ENCODE measurements at places on chromosomes 11 and 22.

DNA sequence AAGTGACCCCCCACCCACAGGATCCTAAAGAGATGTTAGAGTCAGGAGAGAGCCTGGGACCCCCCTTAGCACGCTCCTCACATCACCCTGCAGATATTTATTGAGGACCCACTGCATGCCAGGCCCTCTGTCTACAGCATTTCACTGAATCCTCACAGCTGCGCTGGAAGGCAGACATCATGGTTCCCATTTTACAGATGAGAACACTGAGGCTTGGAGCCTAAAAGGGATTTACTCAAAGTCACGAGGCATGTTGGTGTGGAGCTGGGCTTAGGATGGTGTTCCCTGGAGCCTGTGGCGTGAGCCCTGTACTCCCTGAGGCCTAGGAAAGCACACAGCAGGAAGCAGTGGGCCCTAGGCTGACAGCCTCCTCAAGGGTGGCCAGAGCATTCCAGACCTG, 39.2 kb upstream of the LRRC32 start:
- DNase-seq = no peak

DNA sequence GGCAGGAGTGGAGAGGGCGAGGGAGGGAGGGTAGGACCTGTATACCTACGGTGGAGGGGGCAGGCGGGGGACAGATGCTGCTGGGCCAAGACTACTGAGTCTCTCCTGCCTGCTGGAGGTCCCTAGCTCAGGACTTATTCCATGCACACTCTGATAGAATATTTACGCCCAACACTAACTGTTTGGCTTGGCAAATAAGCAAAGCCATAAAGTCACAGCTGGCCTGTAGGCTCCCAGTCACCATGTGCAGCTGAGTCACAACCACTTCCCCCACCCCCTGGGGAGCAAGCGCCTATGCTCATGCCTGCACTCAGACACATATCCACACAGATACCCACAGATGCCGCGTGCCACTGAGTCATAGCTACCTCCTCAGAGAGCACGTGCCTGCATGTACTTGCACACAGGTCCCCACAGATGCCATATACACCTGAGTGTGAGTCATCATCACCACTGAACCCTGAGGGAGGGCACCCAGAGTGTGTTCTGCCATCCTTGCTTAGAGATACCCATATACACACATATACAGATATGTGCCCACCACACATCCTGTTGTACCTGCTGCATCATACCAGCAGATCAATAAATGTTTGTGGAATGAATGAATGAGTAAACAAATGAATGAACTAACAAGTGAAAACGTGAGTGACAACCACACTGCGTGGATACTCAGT, 95.8 kb downstream of the SWAP70 start:
- DNase-seq = peak; percentile 100

DNA sequence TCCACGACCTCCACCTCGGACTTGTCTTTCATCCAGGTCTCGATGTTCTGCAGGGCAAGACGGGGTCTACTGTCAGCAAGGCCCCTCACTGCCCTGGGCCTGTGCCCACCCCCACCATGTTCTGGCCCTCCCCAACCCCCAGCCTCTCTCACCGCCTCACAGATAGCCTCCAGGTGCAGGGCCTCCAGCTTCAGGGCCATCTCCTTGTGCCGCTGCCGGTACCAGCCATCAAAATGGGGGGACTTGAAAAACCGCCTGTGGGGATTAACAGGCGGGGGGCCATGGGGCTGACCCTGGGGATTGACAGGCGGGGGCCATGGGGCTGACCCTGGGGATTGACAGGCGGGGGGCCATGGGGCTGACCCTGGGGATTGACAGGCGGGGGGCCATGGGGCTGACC, 4.9 kb upstream of the PLXNB2 start:
- DNase-seq = no peak

GRCh38 chr11:130689222-130689908, 226.9 kb downstream of the SNX19 start:
- no peak for DNase-seq

DNA sequence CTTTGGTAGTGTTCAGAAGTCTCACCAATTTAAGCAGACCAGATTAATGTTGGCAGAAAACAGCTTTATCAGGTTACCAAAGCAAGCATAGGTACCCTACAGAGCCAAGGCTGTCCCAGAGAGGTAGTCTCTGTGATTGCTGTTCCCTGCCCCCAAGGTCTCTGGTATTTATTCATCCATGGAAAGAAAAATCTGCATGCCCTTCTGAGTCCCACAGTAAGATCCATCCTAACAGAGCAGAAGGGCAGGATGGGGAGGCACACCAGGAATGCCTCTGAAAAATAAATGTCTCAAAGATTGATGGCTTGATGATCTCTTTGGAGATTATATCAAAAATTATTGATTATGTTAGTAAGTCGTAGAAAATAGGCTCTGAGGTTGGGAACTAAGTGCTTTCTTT, 122.8 kb downstream of the FAT3 start:
- DNase-seq = no peak

- DNase-seq = no peak
Observed at GRCh38 chr11:122273476-122274191, 157.6 kb upstream of the BLID start.

GRCh38 chr11:64263021-64263946, 12.0 kb downstream of the PLCB3 start:
- DNase-seq = no peak

DNA sequence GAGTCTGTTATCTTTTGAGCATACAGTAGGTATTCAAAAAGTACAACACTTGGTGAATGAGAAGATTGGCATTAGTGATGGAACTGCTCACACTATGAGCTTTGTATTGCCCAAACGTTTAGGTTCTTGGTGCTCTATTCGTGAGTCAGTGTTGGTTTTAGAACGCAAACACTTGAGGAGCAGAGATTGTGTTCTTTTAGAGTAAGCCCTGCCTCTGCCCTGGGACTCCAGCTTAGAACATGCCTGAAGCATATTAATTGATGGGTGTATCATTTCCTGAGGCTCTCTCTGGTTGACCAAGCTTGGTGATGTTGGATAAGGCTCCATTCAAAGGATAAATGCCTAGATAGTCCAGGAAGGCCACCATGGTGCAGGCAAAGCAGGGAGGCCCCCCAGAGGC, 10.9 kb downstream of the MTNR1B start:
- no peak for DNase-seq

DNA sequence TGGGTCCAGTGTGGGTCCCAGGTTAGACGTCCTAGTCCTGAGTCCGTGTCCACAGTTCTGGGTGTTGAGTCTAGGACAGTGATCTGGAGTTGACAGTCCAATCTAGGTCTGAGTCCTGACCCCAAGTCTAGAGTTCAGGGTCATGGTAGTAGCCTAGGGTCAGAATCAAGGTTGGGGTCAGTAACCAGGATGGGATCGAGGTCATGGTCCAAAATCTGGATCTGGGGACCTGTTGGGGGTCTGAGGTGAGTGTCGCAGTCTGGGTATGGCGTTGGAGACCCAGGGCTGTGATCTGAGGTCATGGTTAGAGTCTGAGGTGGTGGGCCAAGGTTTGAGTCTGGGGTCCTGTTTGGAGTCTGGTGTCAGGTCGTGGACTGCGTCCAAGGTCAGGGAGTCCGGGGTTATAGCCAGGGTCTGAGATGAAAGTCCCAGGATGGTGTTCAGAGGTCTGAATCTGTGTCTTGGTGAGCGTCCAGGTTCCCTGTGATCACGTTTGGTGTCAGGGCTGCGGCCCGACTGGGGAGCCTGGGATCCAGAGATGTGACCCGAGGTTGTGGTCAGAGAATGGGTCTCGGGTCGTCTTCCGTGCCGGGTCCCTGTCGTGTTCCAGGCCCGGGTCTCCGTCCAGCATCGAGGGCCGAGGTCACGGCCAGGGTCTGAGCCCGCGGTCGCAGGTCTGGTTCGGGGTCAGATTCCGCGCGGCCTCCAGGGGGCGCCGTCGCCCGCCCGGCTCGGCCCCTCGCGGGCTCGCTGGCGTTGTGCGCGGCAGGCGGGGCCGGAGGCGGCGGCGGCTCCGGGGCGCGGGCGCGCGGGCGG, 432 bp upstream of the GRK2 start:
- DNase-seq = no peak

GRCh38 chr22:27388090-27388600, 413.4 kb downstream of the MN1 start:
- DNase-seq = no peak

DNA sequence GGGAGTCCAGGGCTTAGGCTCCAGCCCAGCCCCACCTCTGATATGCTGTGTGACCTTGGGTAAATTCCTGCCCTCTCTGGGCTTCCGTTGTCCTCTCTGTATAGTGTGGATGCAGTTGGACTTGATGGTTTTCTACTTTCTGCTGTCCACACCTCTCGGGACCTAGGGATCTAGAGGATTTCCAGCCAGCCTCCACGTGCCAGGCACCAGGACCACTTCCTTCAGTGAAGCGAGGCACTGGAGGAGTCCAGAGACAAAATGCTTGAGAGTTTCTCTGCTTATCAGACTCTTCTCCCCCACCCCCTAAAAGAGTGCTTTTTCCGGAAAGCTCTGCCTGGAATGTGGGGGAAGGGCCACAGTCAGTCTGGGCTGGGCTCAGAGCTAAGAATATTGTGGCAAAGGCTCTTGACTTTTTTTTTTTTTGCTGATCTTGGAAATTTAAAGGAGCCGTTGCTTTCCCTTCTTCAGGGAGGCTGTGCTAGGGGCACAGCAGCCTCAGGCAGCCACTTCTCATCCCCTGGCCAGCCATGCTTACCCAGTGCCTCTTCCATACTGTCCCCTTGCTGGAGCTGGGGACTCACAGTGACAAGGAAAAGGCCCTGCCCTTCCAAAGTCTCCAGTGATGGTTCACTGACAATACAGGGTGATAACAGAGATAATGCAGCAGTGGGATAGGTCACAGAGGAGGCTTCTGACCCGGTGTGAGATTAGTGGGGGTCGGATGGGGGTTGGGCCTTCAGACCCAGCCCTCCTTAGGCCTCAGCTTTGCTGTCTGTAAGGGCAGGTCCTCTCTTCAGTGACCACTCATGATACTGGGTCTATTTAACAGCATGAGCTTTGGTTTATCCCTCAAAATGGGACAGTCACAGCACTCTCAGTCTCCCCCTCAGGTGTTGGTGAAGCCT, 2.9 kb upstream of the SERPINH1 start:
- DNase-seq = no peak

DNA sequence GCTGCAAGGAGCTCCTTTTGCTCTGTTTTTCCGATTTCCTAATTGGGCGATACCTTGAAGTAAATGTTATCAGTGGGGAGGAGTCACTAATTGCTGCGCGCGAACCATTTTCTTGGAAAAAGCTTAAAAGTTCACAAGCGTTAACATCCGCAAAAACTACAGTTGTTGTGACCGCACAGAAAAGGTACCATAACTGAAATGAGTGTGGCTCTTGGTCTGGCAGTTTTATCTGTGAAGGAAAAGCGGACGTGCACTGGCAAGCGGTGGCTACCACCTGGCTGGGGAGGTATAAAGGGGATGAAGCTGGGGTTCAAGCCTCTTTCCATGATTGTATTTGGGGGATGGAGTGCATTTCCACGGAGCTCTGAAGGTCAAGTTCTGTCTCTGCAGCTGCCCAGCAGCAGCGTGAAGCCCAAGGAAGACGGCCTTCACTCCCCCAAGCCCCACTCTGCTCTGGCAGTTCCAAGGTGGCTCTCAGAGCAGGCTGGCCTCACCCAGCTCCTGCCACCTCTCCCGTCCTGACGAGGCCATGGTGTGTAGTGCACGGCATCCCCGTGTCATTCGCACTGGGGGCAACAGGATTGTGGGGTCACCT, 27.5 kb downstream of the MOV10L1 start:
- DNase-seq = no peak

GRCh38 chr11:126157326-126158030, 54.0 kb downstream of the RPUSD4 start:
- no peak for DNase-seq

DNA sequence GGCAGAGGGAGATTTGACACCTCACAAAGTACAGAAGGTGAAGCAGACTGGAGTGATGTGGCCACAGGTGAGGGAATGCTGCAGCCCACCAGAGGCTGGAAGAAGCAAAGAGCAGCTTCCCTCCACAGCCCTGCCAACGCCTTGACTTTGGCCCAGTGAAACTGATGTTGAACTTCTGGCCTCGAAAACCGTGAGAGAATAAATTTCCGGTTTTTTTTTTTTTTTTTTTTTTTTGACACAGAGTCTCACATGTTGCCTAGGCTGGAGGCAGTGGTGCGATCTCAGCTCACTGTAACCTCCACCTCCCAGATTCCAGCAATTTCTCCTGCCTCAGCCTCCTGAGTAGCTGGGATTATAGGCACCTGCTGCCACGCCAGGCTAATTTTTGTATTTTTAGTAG, 8.7 kb downstream of the KMT5B start:
- no peak for DNase-seq

DNA sequence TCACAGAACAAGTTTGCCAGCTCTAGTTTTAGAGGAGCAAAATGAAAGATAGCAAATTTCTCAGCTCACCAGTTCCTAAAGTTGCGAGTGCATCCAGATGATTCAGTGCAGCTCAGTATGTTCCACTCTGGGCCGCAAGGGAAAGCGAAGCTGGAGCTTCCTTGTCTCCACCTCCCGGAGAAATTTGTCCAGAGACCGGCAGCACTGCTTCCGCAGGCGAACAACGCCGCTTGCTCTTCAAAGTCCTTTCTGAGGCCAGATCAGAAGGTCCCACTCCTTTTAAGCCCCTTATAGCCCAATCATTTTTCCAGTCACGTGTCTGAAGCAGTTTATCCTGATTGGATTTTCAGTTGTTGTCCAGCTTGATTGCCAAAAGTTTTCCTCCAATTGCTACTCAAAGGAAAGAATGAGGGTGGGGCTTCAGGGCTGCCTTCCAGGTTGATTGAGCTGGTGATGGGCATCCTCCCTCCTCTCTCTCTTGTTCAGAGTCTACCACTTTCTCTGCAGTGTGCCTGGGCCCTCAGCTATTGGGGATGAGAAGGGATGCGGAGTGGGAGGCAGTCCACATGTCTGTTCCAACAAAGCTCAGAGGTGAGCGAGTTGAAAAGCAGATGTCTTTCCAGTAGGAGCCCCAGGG, at the start of gene ZNF280A:
Gene ZNF280A (minus strand): TSS at position 251 of the 637 bp plus-strand sequence. CDS start 4,640 bp downstream, outside the sequence.
- DNase-seq = no peak

DNA sequence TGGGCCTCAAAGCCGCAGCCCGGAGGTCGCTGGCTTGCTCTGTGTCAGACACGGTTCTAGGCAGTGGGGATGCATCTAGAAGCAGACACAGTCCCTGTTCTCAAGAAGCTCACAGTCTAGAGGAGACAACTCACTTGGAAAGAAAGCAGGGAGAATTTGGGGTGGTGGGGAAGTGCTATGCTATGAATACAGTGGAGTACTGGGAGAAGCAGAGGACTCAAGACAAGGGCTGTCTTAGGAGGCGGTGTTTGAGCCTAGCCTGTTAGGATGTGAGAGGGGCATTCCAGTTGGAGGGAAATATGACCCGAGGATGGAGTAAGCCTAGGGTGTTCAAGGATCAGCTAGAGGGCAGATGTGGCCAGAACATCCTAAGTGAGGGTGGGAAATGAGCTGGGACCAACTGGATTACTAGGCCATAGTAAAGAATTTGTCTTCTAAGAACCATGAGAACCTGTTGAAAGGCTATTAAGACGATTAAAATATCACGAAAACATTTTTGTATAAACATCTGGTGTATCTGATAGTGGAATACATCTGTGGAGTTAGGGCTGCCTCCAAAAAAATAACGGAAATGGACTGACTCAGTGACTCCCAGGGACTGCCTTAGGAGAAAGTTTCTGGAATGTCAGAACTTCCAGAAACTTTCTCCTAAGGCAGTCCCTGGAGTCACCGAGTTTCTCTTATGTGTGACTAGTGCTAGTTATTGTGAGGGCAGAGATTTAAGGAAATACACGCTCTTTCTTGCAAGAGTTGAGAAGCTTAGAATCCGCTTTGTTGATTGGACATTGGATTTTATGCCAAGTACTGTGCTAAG, 1.1 kb upstream of the PITPNB start:
- peak; percentile 74 for DNase-seq

Data from HFF-Myc (cell line).